ENCODE measurements at places on chromosomes 1 and 21. TPM values are rescaled to one million over a fixed set of nuclear protein-coding genes. Genes with fewer than 3 reads are reported as not detected.

The AGT gene
- polyA plus RNA-seq, result 455 TPM

GRCh38 chr1:117605164-117605773 is 579 bp upstream of the TENT5C start:
- H3K4me3 ChIP-seq, result peak overlapping the region; percentile 60
- H3K36me3 ChIP-seq, result no peaks in the 10 kb centered on the region
- H3K27ac ChIP-seq, result peak overlapping the region; percentile 82
- H3K27me3 ChIP-seq, result no peaks in the 10 kb centered on the region
- no peak for DNase-seq

- no peak overlapping the region for H3K4me3 ChIP-seq
- no peak for DNase-seq
- H3K36me3 ChIP-seq, result no peaks in the 10 kb centered on the region
- H3K27me3 ChIP-seq, result no peaks in the 10 kb centered on the region
Measured at GRCh38 chr21:21156957-21157356, 158.7 kb downstream of the NCAM2 start.

The BMP8A gene
- 0.91 TPM for polyA plus RNA-seq

DNA sequence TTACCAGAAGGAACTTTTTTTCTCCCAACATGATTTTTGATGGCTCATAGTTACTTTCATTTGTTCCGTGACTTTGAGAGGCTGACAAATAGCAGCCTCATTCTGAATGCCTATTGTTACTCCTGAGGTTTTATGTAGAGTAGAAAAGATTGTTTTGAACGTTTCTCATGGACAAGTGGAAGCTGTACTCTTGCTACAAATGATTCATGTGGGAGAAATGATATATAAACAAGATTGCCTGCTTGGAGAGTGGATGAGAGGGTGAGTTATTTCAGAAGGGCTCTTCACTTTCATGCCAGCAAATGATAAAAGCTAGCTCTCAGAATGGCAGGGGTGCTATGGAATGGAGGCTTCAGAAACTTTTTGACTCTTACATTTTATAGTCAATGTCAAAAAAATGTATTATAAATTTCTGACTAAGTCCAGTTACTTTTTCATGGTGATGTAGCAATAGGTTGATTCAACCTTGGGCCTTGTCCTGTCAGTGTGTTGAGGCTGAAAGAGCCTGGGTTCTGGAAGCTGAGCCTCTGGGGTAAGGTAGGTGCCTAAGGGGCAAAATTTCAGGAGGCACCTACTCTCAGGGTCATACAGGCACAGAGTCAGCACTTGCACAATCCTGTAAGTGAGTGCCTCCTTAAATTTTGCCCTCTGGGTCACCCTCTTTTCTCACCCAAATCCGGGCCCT is 19.4 kb downstream of the JUN start:
- peaks cover 5% of the 10 kb centered on the region for H3K4me1 ChIP-seq
- H3K36me3 ChIP-seq, result no peaks in the 10 kb centered on the region
- H3K27me3 ChIP-seq, result no peaks in the 10 kb centered on the region
- no peak overlapping the region for H3K27ac ChIP-seq

The SPATA17 gene
- 1.5 TPM for polyA plus RNA-seq

- no peak overlapping the region for H3K4me3 ChIP-seq
- H3K27ac ChIP-seq, result no peak overlapping the region
- peak; percentile 9 for DNase-seq
- no peaks in the 10 kb centered on the region for H3K4me1 ChIP-seq
- no peaks in the 10 kb centered on the region for H3K27me3 ChIP-seq
Measured at GRCh38 chr1:209106237-209106741, 477.2 kb upstream of the CAMK1G start.

DNA sequence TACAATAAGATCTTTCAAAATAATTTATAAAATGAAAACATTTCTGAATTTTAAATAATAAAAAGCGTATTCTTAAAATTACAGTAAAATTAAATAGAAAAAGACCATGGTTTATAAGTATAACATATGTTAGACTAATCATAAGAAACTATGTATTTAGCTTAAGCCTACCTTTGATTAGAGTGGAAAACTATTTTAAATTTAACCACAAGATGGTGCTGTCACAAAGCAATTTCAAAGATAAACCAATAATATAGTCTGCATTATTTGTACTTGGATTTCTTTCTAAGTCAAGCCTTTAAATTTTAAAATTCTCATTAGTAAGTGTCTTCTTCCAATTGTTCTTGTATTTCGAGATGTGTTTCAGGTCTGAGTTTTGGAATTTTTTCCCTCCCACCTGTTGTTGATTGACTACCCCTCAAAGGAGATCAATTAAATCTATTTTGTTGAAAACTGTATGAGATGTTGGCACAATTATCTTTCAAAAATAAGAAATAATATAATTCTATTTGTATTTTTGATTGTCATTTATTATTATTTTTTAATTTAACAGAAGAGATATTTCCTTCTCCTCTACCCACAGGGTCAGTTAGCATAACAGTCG is 459.8 kb downstream of the KCNT2 start:
- no peaks in the 10 kb centered on the region for H3K27me3 ChIP-seq
- no peaks in the 10 kb centered on the region for H3K4me1 ChIP-seq
- DNase-seq, result peak; percentile 22
- H3K27ac ChIP-seq, result no peak overlapping the region
- H3K36me3 ChIP-seq, result no peaks in the 10 kb centered on the region

DNA sequence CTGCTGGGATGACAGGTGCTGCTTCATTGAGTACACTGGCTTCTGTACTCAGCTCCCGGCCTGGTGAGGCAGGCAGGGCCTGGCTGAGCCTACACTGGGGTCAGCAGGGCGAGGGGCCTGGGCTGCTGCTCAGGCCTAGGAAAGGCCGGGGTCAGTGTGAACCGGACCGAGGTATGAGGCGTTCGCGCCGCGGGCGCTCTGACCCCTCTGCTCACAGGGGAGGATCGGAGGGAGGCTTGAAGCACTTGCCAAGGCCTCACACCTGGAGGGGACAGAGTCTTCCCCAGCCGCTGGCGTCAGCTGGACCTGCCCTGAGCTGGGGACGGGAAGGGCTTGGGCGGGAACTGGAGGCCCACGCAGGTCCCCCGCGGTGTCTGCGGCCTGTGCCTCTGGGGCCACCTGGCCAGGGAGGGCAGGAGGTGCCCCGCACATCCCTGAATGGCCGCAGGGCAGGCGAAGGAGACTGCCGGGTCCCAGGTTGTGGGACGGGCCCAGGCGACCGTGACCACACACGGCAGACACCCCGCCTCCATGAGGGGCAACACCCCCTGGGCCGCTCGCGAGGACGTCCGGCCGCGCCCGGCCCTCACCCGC is 466 bp downstream of the PEX10 start:
- no peaks in the 10 kb centered on the region for H3K36me3 ChIP-seq
- H3K27me3 ChIP-seq, result no peaks in the 10 kb centered on the region
- peaks cover 22% of the 10 kb centered on the region for H3K4me1 ChIP-seq
- H3K27ac ChIP-seq, result peak overlapping the region; percentile 88

DNA sequence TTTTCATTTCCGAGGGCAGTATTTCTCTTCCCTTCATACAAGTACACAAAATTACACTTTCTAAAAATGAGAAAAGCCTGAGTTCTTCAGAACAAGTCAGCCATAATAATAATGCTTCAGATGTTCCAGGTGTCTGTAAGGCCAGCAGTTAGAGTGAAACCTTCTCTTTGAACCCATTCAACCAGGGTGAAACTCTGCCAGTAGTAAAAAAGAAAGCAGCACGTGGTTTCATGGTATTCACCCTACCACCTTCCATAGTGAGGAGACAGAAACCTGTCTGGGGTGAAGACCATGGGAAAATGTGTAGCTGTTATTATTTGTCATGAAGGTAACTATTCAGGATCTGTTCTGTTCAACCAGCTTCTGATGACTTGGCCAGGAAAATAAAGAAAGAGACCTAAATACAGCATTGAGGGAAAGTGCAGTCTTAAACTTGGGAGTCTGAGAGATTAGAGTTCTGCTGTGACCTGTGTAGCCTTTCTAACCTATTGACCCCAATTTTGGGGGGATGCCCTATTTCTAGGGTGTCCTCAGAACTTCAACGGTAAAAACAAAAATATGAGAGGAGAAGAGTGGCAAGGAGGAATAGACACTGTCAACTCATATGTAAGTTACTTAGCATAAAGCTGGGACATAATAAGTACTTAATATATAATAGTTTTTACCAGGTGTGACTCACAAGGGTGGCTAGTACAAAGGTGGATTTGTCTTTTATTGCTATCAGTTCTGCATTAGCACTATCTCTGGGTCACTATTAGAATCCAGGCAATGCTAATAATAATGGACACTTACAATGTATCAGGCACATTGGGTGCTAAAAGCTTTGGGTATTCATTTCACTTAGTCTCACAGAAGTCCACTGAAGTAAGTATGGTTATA is 70.0 kb upstream of the TNFSF4 start:
- H3K4me1 ChIP-seq, result no peaks in the 10 kb centered on the region
- no peak overlapping the region for H3K27ac ChIP-seq

DNA sequence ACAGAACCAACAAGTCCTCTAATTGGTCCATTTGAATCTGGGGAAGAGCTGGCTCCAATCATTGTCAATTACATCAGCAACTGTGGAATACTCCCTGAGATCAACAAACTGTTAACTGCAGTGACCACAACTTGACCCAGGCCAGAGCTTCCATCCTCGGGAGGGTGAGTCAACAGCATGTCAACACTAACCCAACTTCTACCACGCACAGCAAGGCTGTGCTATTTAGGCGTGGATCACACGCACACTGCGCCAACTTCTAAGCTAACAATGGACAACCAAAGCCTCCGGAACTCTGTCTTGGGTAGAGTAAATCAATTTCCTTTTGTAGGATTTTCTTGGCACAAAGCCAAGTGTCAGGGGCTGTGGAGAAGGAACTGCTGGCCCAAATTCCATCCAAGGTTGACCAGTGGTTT is 30.4 kb downstream of the APP start:
- H3K36me3 ChIP-seq, result no peaks in the 10 kb centered on the region
- H3K27me3 ChIP-seq, result no peaks in the 10 kb centered on the region
- peak overlapping the region; percentile 1 for H3K27ac ChIP-seq
- peak; percentile 24 for DNase-seq
- no peak overlapping the region for H3K4me3 ChIP-seq

- H3K4me1 ChIP-seq, result no peaks in the 10 kb centered on the region
- no peaks in the 10 kb centered on the region for H3K36me3 ChIP-seq
- peak; percentile 34 for DNase-seq
- H3K27me3 ChIP-seq, result no peaks in the 10 kb centered on the region
Measured at GRCh38 chr1:67880056-67880601, 46.9 kb upstream of the GNG12 start.

The E2F2 gene
- 0.21 TPM for polyA plus RNA-seq

DNA sequence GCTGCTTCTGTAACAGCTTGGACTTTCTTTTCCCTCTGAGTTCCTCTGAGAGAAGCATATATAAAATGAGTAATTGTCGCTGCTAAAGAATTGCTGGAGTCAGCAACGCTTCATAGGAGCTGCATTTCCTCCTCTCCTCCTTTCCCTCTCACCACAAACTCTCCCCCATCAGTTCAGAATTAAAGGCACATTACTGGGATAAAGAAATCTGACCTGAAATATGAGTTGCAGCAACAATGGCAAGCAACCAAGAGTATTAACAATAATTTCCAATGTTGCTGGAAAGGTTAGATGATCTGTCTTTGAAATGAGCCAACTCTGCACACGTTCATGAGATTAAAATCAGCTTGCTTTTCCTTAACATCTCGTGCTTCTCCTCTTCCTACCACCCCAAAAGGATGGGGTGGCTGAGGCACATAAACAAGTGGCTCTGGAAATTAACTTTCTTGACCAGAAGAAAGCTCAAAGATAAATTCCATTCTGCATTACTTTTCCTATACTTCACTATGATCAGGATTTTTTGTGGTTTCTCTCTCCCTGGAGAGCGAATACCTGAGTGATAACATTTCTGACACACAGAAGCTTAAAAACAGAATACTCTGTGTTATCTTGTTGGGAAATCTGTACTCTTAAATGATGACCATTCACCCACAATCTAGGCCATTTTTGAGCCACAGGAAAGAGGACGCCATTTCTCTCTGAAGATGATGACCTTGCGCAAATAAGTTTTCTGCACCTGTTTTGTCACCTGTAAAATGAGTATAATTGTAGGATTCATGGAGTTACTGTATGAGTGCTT is 90.2 kb downstream of the TGFBR3 start:
- no peaks in the 10 kb centered on the region for H3K36me3 ChIP-seq
- no peak overlapping the region for H3K4me3 ChIP-seq
- H3K27ac ChIP-seq, result peak overlapping the region; percentile 26
- peaks cover 37% of the 10 kb centered on the region for H3K4me1 ChIP-seq
- no peaks in the 10 kb centered on the region for H3K27me3 ChIP-seq

The KLF17 gene
- not detected for polyA plus RNA-seq

GRCh38 chr1:201284636-201285035 is 1.3 kb downstream of the PKP1 start:
- no peak for DNase-seq
- no peak overlapping the region for H3K27ac ChIP-seq
- peaks cover 6% of the 10 kb centered on the region for H3K4me1 ChIP-seq
- H3K4me3 ChIP-seq, result no peak overlapping the region

GRCh38 chr1:235527196-235527814 is 23.1 kb upstream of the B3GALNT2 start:
- H3K4me1 ChIP-seq, result no peaks in the 10 kb centered on the region
- no peak overlapping the region for H3K4me3 ChIP-seq
- H3K36me3 ChIP-seq, result no peaks in the 10 kb centered on the region
- DNase-seq, result no peak
- H3K27ac ChIP-seq, result no peak overlapping the region

GRCh38 chr21:44567481-44568171 is 5.9 kb upstream of the KRTAP10-4 start:
- H3K27ac ChIP-seq, result no peak overlapping the region
- H3K27me3 ChIP-seq, result no peaks in the 10 kb centered on the region
- DNase-seq, result no peak
- no peaks in the 10 kb centered on the region for H3K36me3 ChIP-seq
- H3K4me3 ChIP-seq, result no peak overlapping the region

DNA sequence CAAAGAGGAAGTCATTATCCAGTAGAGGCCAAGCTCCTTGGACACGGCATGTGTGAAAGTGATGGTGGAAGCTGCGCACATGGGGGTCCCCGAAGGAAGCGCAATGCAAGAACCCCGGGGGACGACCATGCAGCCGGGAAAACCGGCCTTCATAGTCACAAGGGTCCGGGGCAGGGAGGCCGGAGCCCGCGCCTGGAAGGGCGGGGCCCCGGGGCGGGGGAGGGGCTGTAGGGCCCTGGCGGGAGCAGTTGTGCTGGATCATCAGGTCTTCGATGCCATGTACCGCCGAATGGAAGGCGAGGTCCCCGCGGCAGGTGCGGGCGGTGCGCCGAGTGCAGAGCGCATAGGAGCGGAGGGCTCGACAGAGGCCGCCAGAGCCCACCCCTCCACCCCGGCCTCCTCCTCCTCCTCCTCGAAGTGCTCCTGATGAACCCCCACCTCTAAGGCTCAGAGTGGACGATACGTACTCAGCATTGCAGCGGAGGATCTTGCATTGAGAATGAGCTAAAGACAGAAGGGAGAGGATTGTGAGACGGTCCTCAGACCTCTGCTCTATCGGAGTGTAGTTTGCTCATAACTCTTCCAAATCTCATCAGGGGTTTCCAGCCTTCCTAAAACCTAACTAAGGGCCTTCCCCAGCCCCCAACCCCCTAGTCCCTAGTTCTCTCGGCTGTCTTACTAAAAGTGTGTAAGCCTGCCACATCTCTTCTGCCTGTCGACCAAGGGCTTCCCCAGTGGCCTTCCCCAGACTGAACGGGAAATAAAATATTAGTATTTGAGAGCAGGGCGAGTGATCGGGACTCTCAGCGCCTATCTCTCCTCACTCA is 2.1 kb downstream of the HJV start:
- no peak overlapping the region for H3K4me3 ChIP-seq
- DNase-seq, result no peak
- H3K27ac ChIP-seq, result no peak overlapping the region
- H3K4me1 ChIP-seq, result no peaks in the 10 kb centered on the region
- H3K27me3 ChIP-seq, result peaks cover 65% of the 10 kb centered on the region

- DNase-seq, result peak; percentile 76
- no peak overlapping the region for H3K4me3 ChIP-seq
- H3K27ac ChIP-seq, result no peak overlapping the region
Measured at GRCh38 chr1:204975568-204976235, 67.3 kb upstream of the CNTN2 start.
